GM18507 (cell line): ENCODE measurements at places on chromosomes 13 and 19.

DNA sequence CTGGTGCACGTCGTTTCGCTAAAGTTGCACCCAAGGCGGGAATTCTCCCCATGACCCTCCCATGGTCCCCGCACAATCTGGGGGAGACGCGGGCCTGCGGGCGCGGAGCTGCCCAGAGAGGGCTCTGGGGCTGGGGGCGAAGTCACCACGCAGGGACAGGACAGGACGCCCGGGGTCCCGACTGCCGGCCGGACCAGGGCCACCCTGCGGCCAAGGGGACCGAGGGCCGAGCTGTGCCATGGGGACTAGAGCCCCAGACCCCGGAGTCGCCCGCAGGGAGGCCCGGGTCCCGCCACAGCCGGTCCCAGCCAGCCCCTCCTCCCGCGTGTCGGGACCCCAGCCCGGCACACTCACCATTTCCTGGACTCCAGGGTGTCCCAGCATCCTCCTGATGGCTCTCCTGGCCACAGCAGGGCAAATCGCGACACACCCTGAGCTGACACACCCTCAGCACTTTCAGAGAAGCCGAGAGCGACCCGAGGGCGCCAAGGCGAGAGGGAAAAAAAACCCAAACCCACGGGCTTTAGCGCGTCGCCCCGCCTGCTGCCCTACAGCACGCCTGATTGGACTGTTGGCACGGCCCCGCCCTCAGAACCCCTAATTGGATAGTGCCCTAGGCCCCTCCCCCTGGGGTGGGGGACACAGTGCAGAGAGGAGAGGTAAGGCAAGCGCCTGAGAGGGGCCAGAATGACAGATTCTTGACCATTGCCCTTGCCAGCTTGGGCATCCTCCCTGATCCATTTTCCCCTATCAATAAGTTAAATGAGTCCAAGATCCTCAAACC lies 28.6 kb downstream of the ZNF44 start:
- no peak for DNase-seq

GRCh38 chr19:15368798-15369593 lies 10.6 kb downstream of the AKAP8 start:
- DNase-seq, result no peak

- DNase-seq, result no peak
Observed at GRCh38 chr13:98239162-98240076, 62.4 kb upstream of the RNF113B start.

- DNase-seq, result no peak
Observed at GRCh38 chr19:50030225-50030624, 4.4 kb downstream of the ZNF473 start.

DNA sequence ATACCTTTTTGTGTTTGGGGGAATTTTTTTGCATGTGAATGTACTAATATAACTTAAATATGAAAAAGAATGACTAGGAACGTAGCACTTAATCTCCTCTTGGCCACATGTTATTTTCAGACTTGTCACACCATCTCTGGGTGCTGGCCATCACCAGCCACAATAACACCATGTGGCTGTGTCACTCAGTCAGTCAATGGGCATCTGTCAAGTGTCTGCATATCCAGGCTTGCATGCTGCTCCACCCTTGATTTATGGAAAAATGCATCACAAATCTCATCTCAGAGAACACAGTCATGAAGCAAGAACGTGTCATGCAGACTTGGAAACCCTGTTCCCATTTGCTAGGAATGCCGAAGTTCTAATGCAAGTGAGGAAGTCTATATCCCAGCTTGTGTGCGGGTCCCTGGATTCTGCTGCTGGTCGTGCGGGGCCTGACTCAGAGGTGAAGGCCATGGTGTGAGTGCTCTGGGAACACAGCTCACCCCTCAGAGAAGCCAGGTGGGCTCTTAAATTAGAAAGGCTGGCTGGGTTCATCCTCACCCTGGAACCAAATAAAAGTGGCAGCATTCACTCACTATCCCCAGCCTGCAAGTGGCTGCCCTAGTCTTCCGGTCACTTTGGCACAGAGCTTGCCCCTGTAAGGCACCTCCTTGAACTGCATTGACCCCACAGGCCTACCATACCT lies 53.6 kb upstream of the ARHGEF7 start:
- no peak for DNase-seq
